NCI-H1092 (cell line): ENCODE measurements at places on chromosomes 2 and 18.

DNA sequence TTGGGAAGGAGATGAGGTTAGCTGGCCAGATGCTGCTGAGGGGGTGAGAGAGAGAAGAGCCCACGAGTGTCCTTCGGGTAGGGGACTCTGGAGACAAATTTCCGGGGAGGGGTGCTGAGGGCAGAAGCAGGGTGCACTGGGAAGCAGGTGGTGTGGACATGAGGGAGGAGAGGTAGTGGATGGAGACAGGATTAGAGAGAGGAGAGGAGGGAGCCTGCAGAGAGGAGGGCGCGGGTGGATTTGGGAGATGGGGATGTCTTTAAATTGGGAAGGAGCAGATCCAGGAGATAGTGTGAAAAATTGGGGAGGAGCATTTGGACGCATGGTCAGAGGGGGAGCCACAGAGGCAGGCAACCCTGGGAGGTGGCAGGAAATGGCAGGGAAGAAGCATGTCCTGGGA is 154.7 kb downstream of the DYSF start:
- DNase-seq: no peak

DNA sequence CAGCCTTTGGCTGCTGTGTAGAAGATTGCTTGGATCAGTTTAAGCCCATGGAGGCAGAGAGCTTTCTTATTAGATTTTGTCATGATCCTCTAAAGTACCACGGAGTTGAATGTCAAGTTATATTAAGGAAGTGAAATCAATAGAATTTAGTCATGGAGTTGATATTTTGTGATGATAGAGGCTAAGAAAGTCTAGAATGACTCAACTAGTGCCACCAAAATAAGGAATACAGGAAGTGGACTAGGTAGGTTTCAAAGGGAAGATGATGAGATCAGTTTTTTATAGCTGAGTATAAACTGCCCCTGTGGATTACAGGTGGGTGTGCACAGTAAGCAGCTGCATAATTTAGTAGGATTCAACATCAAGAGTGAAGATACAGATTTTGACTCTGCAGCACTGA is 25.2 kb downstream of the FBXO36 start:
- no peak for DNase-seq

GRCh38 chr2:15763822-15764682 is 172.4 kb downstream of the DDX1 start:
- DNase-seq: no peak

DNA sequence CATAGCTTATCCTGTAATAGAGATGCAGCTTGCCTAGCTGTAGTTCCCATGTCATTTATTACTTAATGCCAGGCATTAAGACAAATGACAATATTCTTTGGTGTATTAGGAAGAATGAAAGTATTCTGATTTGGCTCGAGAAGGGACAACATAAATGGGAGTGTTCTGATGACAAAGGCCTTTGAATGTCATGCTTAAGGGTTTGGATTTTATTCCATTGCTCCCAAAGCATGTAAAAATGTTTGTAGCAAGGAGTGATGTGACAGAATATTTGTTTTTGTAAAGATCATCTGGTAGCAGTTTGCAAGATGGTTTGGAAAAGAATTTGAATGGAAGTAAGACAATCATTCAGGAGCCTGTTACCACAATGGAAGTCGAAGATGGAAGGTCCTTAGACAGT is 30.4 kb downstream of the EEF1B2 start:
- no peak for DNase-seq

DNA sequence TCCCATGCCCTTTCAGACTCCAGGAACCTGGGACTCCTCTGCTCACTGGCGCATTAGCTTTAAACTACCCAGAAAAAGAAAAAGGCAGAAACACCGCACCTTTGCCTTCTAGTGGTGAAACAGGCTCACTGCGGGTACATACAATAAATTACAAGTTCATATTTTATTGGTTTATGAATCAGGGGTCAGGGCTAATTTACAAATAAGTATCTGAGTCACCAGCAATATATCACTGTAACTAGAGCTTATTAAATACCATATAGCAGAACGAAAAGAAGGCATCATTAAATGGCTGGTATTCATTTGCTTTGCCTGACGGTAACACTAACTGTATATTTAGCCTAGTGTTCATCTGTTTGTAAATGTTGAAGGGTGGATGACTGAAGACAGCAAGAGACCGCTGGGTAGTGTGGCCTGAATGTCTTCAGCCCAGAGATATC is 26.9 kb upstream of the DTNB start:
- DNase-seq: no peak

DNA sequence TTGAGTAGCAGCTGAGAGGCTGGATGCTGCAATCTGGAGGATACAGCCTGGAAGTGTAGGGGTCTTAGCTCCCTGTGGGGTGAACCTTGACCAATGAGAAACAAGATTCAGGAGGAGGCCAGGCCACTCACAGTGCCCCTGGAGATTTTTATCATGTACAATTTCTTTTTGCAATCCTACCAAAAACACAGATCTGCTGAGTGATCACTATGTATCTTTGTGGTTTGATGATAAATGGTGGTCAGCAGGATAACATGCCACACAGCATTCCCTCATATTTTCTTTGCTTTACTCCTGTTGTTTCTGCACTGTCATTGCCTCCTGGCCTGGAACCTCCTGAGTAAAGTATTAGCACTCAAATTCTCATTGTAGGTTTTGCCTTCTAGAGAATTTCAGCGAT is 357.9 kb downstream of the THSD7B start:
- no peak for DNase-seq

DNA sequence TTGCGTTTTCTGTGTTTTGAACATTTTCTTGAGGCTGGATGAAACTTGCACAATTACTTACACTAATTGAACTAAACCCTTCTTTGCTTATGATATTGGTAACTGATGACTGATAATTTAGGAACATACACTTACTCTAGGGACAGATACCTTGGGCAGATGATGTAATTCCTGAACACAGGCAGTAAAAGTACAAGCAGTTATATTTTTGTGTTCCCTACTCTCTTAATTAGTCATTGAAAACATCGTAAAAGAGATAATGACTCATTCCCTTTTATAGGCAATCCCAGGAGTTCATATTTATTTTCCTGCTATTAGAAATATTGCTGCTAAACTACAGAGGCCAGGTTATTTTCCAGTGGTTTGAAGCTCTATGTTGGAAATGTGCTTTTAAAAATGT is 46.4 kb downstream of the CCDC85A start:
- no peak for DNase-seq

DNA sequence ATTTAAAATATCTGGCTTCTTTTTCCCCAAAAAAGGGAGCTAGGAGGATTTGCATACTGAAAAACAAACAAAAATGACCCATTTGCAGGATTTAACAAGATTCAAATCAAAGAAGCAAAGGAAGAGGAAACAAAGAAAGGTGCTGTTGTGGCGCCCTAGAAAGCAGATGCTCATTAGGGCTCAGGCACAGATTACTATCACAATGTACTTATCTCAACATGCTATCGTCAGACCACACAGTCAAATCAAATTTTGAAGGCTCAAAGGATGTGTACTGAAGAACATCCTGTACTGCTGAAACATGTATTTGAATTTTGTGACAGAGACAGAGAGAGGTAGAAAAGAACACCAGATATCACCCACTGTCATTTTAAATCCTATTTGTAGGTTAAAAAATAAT is 10.9 kb downstream of the RBMS1 start:
- no peak for DNase-seq

GRCh38 chr2:122136056-122136455 is 380.6 kb downstream of the TSN start:
- DNase-seq: no peak

DNA sequence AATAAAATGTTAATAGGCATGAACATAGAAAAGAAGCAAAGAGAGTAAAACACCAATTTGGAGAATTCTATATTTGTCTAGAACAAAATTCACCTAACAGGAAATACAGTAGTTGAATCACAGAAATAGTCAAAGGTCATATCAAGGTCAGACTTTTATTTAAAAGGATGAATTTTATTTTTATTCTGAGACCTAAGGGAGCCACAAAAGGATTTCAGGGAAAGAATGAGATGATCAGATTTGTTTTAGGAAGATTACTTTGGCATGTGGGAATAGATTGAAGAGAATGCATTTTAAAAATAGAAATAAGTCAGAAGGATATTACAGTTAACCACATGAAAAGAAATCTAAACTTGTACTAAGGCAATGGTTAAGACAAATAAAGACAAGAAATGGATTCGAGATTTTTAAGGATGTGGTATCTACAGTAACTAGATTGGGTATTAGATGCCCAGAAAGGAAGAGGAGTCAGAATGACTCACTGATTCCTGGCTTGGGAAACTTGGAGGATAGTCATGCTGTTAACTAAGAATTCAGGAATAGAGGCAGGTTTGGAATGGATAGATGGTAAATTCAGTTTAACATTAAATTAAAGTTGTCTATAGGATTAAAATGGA is 56.0 kb downstream of the METTL4 start:
- DNase-seq: no peak

DNA sequence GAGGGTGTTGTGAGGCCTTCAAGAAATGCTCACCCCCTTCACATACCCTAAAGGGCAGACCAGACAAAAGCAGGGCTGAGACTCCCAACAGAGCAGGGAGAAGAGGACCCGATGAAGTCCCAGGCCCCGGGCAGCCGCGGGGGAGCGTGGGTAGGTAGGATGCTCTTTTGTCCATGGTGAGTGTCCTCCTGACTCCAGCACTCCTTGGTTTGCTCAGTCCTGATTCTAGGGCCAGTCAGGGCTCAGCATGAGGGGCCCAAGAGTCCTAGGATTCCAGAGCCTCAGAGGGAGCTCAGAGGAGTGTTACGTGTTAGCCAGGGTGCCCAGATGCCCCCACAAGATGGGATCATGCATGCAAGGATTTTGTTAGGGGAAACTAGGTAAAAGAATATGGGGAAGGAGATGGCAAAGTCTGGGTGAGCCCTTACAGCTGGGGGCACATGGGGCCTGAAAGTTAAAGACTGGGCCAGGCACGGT is 64.8 kb downstream of the SMAD7 start:
- no peak for DNase-seq

- DNase-seq: no peak
These were observed 83.8 kb downstream of the EDAR start for GRCh38 chr2:108905176-108905575.

GRCh38 chr2:55887901-55888624 is 35.5 kb downstream of the EFEMP1 start:
- no peak for DNase-seq

GRCh38 chr2:239726631-239727181 is 298.4 kb downstream of the NDUFA10 start:
- DNase-seq: no peak

GRCh38 chr2:130310881-130311280 is 31.8 kb upstream of the IMP4 start:
- no peak for DNase-seq

- no peak for DNase-seq
These were observed 115.9 kb downstream of the PIEZO2 start for GRCh38 chr18:11033503-11033902.

DNA sequence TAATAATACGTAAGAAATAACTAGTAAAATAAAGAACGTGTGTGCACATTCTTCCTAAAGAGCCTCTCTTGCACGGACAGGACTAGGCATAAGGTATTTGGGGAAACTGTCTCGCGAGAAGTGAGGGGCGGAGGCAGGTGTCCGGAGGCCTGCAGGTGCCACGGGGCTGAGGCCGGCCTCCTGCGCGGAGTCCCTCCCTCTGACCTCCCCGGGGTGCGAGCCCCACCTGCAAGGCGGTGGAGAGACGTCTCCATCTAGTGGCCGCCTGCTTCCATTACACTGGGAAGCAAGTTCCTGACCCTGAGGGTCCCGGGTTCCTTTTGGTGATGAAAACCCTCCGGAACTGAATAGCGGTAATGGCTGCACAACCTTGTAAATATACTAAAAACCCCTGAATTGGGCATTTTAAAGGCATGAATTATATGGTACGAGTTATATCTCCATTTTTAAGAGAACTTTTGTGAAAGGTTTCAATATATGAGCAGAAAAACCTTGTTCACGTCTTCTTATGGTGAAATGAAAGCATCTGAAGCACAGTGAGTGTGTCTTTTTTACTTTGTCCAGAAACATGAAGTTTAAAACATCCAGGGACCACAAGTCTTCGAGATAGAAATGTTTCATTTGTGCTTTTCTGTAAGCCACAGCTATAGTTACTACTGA is 35.5 kb upstream of the CTDP1 start:
- DNase-seq: peak; percentile 51

- DNase-seq: no peak
These were observed 40.3 kb downstream of the IMPA2 start for GRCh38 chr18:12021596-12021995.

DNA sequence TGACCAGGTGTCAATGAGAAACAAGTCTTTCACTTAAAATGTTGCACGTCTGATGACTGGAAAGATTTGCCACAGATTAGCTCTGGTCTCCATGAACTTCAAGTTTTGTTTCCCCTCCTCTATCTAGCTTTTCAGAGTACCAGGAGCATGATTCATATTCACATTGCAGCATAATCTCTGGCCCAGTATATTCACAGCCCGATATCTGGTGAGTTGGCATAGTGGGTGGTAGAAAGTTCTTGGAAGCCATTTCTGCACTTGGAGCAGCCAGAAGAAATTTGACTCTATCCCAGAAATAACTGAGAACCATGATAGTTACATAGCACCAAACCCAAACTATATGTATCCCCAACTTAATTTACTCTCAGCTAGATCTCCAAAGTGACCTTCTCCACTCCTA is 503.9 kb downstream of the PID1 start:
- no peak for DNase-seq

- no peak for DNase-seq
These were observed 17.4 kb downstream of the LDLRAD4 start for GRCh38 chr18:13235981-13236380.

DNA sequence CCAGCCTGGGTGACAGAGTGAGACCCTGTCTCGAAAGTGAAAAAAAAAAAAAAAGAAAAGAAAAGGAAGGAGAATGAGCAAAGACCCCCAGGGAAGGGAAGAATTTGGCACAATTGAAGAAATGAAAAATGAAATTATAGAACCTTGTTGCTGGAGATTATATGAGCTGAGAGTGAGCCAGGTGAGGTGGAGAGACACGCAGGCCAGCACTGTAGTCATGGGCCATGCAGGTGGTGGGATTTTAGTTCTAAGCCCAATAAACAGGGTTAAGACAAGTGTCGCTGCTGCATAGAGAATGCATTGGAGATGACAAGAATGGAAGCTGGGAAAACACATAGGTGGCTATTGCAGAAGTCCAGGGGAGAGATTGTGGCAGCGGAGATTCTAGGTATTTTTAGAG is 32.3 kb downstream of the FBLN7 start:
- no peak for DNase-seq

GRCh38 chr18:61988100-61988499 is 95.3 kb upstream of the RNF152 start:
- DNase-seq: no peak

DNA sequence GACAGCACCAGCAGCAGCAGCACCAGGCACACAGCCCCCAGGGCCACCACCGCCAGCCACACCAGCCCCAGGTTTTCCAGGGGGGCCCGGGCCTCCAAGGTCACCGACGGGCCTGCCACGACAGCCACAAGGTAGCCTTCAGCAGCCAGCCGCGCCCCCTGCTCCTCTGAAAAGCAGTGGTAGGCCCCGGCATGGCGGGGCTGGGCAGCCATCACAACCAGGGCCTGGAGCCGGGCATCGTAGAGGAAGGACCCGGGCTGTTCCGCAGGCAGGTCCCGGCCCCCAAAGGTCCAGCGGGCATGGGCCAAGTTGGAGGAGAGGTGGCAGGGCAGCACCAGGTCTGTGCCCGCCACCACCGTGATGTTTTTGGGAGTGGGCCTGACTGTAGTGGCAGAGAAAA is 3.3 kb upstream of the ANKRD39 start:
- DNase-seq: no peak

- DNase-seq: no peak
These were observed 39.7 kb upstream of the B3GNT7 start for GRCh38 chr2:231355508-231356465.
